ENCODE measurements at places on chromosomes 7 and 10.

DNA sequence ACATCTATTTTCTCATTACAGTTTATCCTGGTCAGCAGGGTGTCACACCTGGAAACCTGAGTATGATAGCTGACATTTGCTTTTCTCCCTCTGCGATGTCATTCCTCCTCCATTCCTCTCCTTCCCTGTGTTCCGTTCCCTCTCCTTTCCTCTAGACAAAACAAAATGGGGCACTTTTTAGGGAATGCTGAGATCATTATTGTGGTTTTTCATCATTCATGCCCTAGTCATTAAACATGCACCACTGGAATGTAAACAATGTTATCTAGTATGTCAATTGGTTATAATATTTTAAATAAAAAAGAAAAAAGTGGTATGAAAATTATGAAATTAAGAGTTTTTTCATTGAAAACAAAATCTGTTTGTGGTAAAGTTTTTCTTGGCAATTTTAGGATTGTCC, 132.6 kb downstream of the MAPK8 start:
- DNase-seq, result no peak

- no peak for DNase-seq
Observed at GRCh38 chr7:149870274-149870673, 3.5 kb upstream of the ATP6V0E2 start.

DNA sequence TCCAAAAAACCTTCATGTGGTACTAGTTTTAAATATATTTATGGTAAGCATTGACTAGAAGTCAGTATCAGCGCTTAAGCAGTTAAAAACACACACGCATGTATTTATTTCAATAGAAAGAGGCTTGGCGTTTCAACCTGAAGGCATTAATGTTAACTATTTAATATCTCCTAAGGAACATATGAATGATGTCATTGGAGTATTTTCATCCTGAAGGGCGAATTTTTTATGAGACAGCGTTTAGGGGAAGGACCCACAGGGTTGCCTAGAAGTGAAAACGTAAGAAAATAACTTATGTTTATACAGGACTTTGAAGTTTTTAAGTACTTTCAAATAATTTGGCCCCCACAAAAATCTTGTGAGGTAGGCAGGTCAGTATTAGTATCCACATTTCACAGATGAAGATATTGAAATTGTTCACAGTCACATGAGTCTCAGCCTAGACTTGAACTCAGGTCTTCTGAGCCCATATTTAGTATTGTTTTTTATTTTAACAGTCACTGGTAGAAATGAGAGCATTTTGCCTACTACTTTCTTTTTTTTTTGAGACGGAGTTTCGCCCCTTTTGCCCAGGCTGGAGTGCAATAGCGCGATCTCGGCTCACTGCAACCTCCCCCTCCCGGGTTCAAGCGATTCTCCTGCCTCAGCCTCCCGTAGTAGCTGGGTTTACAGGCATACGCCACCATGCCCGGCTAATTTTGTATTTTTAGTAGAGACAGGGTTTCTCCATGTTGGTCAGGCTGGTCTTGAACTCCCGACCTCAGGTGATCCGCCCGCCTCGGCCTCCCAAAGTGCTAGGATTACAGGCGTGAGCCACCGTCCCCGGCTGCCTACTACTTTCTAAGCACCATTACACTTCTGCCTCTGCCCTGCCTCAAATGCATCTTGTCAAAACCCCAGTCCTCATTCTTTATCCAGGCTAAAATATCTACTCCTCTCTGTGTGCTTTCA, 1.8 kb downstream of the SLK start:
- peak; percentile 17 for DNase-seq

- DNase-seq, result no peak
Observed at GRCh38 chr7:1054861-1055450, 10.6 kb downstream of the GPR146 start.

GRCh38 chr10:14179251-14179650, 151.5 kb downstream of the FRMD4A start:
- DNase-seq, result no peak
